ENCODE measurements at places on chromosomes 1 and 21.

DNA sequence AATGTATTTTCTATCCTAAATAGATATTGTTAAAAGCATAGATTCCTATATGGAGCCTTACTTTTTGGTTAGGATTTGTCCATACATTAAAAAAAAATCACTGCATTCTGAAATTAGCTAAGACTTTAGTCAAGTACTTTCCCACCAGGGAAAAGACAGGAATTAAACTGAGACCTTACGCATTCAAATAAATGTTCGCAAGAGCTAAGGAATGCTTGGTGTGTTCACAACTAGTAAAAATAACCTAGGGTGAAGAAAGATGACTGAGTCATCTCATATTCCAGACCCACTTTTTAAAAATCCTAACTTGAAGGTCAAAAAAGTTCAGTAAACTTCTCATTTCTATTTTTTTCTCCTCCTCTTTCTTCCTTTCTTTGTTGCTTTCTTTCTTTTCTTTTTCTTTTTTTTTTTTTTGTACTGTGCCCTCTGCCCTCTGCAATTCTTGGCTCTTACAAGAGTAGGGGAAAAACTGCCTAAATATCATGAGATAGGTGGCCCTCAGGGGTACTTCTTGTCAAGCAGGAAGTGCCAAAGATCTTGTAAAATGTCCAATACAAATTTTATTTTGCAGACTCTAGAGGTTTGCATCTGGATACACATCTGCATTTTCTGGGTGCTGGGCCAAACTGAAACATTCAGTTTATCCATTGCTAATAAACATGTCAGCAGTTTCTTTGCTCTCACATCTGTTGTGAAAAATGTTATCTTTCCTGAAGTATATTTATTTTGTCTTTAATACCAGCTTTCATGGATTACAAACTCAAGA is 121.4 kb upstream of the GORAB start:
- no peak for DNase-seq

GRCh38 chr1:72777918-72778317 is 495.6 kb upstream of the NEGR1 start:
- no peak for DNase-seq

DNA sequence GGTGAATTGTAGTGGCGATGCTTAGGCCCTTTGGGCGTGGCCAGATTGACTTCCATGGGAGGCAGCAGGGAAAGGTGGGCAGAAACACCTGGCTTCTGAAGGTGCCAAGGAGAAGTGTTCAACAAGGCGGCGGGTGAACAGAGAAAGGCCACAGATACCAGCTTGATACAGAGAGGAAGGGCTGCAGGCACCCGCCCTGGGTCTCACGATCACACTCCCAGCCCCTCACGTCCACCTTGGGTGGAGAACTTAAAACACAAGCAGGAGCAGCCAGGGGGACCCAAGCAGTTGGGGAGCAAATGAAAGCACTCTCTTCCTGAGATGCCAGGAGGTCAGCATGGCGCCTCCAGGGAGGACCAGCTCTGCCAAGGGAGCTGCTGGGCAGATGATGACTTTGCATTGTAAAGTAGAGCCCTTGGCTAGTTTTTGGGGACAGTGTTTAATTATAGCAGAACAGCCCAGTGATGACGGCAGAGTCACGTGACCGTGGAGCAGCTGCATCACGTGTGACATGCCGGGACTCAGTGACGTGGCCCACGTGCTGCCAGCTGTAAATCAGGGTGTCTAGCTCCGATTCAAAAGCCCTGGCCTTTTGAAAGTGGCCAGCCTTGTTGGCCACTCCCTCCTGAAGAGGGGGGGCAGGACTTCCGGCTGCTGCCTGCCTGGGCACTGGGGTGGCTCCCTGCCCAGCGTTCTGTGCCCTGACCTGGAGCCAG is 19.0 kb downstream of the SLC37A1 start:
- no peak for DNase-seq

GRCh38 chr1:50702395-50702794 is 257.7 kb downstream of the FAF1 start:
- no peak for DNase-seq

DNA sequence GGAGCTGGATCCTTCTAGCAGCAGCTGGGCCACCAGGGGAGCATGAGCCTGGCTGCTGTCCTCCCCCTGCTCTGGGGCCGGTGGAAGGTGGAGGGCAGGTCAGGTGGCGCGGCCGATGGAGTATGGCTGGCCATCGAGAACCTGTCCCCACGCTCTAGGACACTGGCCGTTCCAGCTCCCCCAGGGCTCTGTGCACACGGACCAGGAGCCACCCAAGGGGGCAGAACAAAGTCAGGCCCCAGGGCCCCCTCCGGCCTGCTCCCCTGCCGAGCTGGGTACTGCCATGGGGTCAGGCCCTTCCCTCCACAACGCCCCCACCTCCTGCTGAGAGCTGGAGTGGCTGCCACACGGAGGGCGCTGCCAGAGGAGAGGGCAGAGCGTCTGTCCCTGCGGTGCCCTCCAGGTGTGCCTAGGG is 4.5 kb upstream of the PLCH2 start:
- no peak for DNase-seq

- no peak for DNase-seq
These were observed 1.3 kb downstream of the PRDM2 start for GRCh38 chr1:13701271-13701640.

- DNase-seq, result no peak
These were observed 107.1 kb downstream of the EIF4G3 start for GRCh38 chr1:21069549-21069948.
